ENCODE measurements at places on chromosomes 2 and 18. TPM values are rescaled to one million over a fixed set of nuclear protein-coding genes. Genes with fewer than 3 reads are reported as not detected.

SLC40A1 gene
- not detected for polyA plus RNA-seq

POTEC gene
- polyA plus RNA-seq, result not detected

FLACC1 gene
- polyA plus RNA-seq, result not detected

DNER gene
- not detected for polyA plus RNA-seq

MATN3 gene
- not detected for polyA plus RNA-seq

LYPD6B gene
- polyA plus RNA-seq, result 5.4 TPM

CNRIP1 gene
- polyA plus RNA-seq, result not detected

CTLA4 gene
- not detected for polyA plus RNA-seq

IKZF2 gene
- 34.9 TPM for polyA plus RNA-seq

LBX2 gene
- polyA plus RNA-seq, result 0.20 TPM

AUP1 gene
- polyA plus RNA-seq, result 187 TPM

GALNT13 gene
- polyA plus RNA-seq, result not detected

TBR1 gene
- polyA plus RNA-seq, result not detected

COBLL1 gene
- polyA plus RNA-seq, result not detected

CYS1 gene
- 1.3 TPM for polyA plus RNA-seq

CCDC150 gene
- 18.3 TPM for polyA plus RNA-seq

THSD7B gene
- 0.32 TPM for polyA plus RNA-seq

GRCh38 chr2:36544638-36545338 is 53.2 kb downstream of the FEZ2 start:
- H3K4me3 ChIP-seq, result no peak overlapping the region
- H3K27me3 ChIP-seq, result no peaks in the 10 kb centered on the region
- no peak for DNase-seq
- H3K36me3 ChIP-seq, result no peaks in the 10 kb centered on the region
- H3K27ac ChIP-seq, result no peak overlapping the region
- H3K4me1 ChIP-seq, result peaks cover 5% of the 10 kb centered on the region

GRCh38 chr2:43223521-43224001 is 2.8 kb downstream of the ZFP36L2 start:
- no peak for DNase-seq
- peaks cover 30% of the 10 kb centered on the region for H3K4me1 ChIP-seq
- peak overlapping the region; percentile 81 for H3K4me3 ChIP-seq
- no peaks in the 10 kb centered on the region for H3K27me3 ChIP-seq
- H3K36me3 ChIP-seq, result no peaks in the 10 kb centered on the region

DNA sequence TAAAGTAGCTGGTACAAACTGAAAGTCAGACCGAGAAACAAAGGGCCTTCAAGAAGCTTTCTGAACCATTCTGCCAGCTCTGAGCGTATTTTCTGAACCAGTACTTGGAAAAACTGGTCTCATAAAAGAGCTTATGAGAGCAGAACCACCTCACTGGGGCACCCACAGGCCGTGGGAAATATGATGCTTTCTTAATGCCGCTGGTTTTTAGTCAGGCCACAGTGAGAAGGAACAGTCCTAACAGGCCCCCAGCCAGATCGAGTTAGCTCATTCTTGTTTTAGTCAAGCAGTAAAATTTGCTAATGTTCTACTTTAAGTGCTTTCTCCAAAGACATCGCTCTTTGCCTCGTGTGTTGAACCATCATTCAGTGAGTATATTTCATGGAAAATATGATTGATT is 12.7 kb upstream of the NOSTRIN start:
- DNase-seq, result no peak
- H3K27me3 ChIP-seq, result no peaks in the 10 kb centered on the region
- no peak overlapping the region for H3K27ac ChIP-seq
- no peaks in the 10 kb centered on the region for H3K4me1 ChIP-seq
- no peaks in the 10 kb centered on the region for H3K36me3 ChIP-seq

DNA sequence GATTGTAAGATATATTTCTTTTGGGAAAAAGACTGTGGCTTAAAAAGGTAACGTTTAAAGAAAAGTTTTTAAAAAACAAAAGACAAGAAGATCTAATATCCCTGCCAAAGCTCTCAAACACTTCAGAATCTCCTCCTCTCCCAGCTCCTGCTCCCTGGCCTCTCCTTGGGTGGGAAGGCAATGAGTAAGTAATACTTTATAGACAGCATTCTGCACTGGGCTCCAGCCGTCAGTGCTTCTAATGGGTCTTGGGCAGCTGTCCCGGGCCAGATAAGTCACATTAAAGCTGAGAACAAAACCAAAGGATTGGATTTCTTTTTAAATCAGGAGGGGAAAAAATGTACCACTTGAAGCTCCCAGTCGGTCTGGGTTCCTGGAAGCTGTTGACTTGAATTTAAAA is 133.7 kb downstream of the ALPK2 start:
- no peaks in the 10 kb centered on the region for H3K36me3 ChIP-seq
- no peak for DNase-seq
- peaks cover 13% of the 10 kb centered on the region for H3K4me1 ChIP-seq
- no peaks in the 10 kb centered on the region for H3K27me3 ChIP-seq
- no peak overlapping the region for H3K4me3 ChIP-seq

GRCh38 chr2:123762221-123762620 is 262.9 kb upstream of the CNTNAP5 start:
- DNase-seq, result no peak
- H3K4me1 ChIP-seq, result no peaks in the 10 kb centered on the region
- H3K27ac ChIP-seq, result no peak overlapping the region

GRCh38 chr18:76376668-76377358 is 118.2 kb downstream of the ZNF516 start:
- H3K4me3 ChIP-seq, result no peak overlapping the region
- H3K27ac ChIP-seq, result no peak overlapping the region
- DNase-seq, result no peak
- peaks cover 17% of the 10 kb centered on the region for H3K36me3 ChIP-seq

DNA sequence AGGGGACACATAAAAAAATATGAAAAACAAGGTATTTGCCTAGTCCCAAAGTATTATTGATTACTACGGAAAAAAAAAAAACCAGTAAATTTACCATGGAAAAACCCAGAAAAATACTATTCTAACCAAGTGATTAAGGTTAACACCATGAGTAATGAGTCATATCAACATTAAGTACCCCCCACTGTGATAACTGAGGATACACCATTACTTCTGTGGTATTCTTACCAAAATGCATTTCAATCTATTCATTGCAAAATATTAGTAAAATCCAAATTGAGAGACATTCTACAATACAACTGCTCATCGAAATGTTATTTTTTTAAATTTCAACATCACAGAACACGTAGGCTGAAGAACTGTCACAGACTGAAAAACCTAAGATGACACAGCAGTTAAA is 669.8 kb downstream of the ZEB2 start:
- no peak overlapping the region for H3K27ac ChIP-seq
- no peaks in the 10 kb centered on the region for H3K4me1 ChIP-seq
- DNase-seq, result no peak
- H3K27me3 ChIP-seq, result no peaks in the 10 kb centered on the region

- no peak for DNase-seq
- H3K4me3 ChIP-seq, result no peak overlapping the region
- H3K27ac ChIP-seq, result no peak overlapping the region
- H3K27me3 ChIP-seq, result no peaks in the 10 kb centered on the region
- H3K36me3 ChIP-seq, result no peaks in the 10 kb centered on the region
- H3K4me1 ChIP-seq, result no peaks in the 10 kb centered on the region
These were observed 152.8 kb upstream of the FIGN start for GRCh38 chr2:163888591-163888990.

- H3K4me3 ChIP-seq, result peak overlapping the region; percentile 91
- H3K27ac ChIP-seq, result peak overlapping the region; percentile 72
- no peaks in the 10 kb centered on the region for H3K27me3 ChIP-seq
- peaks cover 27% of the 10 kb centered on the region for H3K4me1 ChIP-seq
These were observed 2.0 kb downstream of the CNNM4 start for GRCh38 chr2:96762529-96763311.

DNA sequence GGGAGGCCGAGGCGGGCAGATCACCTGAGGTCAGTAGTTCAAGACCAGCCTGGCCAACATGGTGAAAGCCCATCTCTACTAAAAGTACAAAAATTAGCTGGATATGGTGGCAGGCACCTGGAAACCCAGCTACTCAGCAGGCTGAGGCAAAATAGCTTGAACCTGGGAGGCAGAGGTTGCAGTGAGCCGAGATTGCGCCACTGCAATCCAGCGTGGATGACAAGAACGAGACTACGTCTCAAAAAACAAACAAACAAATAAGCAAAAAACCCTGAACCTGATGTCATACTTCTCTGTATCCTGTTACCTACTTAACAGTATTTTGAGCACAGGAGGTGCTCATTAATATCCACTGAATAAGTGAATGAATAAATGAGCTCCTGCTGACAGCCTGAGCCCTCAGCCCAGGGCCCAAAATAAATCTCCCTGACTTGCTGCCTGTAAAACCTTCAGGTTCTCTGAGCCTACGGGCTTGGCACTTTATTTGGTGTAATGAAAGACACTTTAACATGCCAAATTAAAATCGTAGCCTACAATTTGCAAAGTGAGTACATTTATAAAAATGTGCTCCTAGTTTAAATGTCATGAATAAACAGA is 215.1 kb downstream of the ZNF385B start:
- no peak overlapping the region for H3K27ac ChIP-seq
- no peaks in the 10 kb centered on the region for H3K4me1 ChIP-seq
- H3K4me3 ChIP-seq, result no peak overlapping the region
- no peak for DNase-seq
- H3K36me3 ChIP-seq, result no peaks in the 10 kb centered on the region

GRCh38 chr2:3659447-3660432 is 1.7 kb downstream of the ALLC start:
- peaks cover 15% of the 10 kb centered on the region for H3K4me1 ChIP-seq
- H3K36me3 ChIP-seq, result no peaks in the 10 kb centered on the region

DNA sequence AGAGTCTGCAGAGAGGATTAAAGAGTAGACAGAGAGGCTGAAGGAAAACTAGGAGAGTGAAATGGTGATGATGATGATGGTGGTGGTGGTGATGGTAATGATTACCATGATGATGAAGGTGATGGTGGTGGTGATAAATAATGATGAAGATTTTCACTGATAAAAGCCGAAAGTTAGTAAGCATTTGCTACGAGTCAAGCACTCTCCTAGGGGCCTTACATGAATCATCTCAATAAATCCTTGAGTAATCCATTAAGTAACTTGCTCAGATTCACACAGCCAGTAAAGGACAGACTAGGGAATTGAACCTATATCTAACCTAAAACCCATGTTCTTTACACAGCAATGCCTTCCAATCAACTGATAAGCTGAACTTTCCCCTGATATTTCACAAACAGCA is 106.7 kb upstream of the PGAP1 start:
- no peaks in the 10 kb centered on the region for H3K27me3 ChIP-seq
- H3K27ac ChIP-seq, result no peak overlapping the region
- peaks cover 3% of the 10 kb centered on the region for H3K36me3 ChIP-seq
- H3K4me1 ChIP-seq, result no peaks in the 10 kb centered on the region

DNA sequence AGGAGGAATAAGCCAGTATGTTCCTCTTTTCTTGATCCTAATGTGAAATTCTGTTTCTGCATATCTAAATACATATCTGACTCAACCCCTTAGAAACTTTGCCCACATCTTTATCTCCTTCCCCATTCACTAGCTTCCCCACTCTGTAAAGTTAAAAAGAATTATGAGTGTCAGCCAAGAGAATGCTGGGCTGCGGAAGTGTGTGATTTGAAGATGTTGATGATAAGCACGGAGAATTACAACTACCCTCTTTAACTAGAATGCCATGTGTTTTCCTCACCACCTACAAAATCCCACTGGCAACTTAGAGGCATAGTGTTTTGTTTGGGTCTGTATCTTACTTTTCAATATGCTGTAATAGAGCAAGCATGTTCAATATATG is 490.4 kb upstream of the FANCL start:
- no peak for DNase-seq
- H3K27me3 ChIP-seq, result no peaks in the 10 kb centered on the region
- H3K27ac ChIP-seq, result no peak overlapping the region
- no peaks in the 10 kb centered on the region for H3K4me1 ChIP-seq
- no peak overlapping the region for H3K4me3 ChIP-seq
- no peaks in the 10 kb centered on the region for H3K36me3 ChIP-seq

- DNase-seq, result no peak
- H3K27ac ChIP-seq, result no peak overlapping the region
These were observed 36.3 kb downstream of the NEURL3 start for GRCh38 chr2:96468904-96469303.

- H3K4me3 ChIP-seq, result no peak overlapping the region
- H3K27me3 ChIP-seq, result no peaks in the 10 kb centered on the region
- no peaks in the 10 kb centered on the region for H3K36me3 ChIP-seq
- peaks cover 13% of the 10 kb centered on the region for H3K4me1 ChIP-seq
These were observed 178.6 kb downstream of the NEDD4L start for GRCh38 chr18:58222432-58223125.

DNA sequence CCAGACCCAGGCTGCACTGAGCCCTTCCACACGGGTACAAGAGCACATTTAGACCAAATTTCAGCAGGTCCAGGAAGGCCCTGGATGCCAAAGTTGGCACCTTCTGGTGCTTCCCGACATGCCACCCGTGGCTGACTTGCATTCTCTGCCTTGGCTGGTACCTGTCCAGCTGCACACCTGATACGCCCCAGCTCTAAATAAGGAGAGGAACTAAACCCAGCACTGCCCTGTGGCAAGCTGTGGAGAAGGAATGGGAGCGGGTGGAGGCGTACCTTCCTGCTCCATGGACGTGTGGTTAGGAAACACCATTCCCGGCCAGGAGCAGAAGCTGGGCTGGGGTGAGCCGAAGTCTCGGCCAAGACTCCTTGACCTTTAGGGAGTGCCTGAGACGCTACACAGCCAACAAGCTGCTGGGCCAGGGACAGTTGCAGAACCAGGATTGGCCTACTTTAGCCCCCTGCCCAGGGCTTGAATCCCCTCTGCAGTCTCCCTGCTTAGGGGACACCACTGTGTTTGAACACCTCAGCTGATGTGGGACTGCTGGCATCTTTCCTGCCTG is 86.5 kb upstream of the TAF1B start:
- DNase-seq, result no peak
- H3K36me3 ChIP-seq, result no peaks in the 10 kb centered on the region
- no peak overlapping the region for H3K4me3 ChIP-seq
- peaks cover 15% of the 10 kb centered on the region for H3K27me3 ChIP-seq
- peaks cover 32% of the 10 kb centered on the region for H3K4me1 ChIP-seq

DNA sequence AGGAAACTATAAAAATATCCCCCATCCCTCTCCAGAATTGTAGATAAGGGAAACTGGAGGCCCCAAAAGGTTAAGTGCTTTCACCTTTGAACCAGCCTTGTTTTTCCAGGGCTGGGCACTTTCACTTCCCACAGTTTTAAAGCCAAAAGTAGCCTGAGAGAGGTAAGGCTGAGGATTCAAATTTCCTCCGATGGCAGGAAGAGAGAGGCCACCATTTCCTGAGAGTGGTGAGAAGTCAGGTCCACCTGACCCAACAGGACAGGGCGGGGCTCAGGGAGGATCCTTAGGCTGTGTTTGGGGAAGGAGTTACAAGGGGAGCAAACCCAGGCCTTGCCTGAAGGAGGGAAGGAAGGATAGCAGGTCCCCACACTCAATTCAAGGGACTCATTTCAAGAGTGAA is 4.7 kb upstream of the TEX261 start:
- no peaks in the 10 kb centered on the region for H3K27me3 ChIP-seq
- DNase-seq, result no peak
- no peak overlapping the region for H3K27ac ChIP-seq

GRCh38 chr2:54952978-54953456 is 97.2 kb downstream of the RTN4 start:
- no peak overlapping the region for H3K4me3 ChIP-seq
- H3K27me3 ChIP-seq, result no peaks in the 10 kb centered on the region
- no peaks in the 10 kb centered on the region for H3K4me1 ChIP-seq
- no peak overlapping the region for H3K27ac ChIP-seq
